Eye (tissue), 1 donor: ENCODE measurements at places on chromosomes 6 and 20.

DNA sequence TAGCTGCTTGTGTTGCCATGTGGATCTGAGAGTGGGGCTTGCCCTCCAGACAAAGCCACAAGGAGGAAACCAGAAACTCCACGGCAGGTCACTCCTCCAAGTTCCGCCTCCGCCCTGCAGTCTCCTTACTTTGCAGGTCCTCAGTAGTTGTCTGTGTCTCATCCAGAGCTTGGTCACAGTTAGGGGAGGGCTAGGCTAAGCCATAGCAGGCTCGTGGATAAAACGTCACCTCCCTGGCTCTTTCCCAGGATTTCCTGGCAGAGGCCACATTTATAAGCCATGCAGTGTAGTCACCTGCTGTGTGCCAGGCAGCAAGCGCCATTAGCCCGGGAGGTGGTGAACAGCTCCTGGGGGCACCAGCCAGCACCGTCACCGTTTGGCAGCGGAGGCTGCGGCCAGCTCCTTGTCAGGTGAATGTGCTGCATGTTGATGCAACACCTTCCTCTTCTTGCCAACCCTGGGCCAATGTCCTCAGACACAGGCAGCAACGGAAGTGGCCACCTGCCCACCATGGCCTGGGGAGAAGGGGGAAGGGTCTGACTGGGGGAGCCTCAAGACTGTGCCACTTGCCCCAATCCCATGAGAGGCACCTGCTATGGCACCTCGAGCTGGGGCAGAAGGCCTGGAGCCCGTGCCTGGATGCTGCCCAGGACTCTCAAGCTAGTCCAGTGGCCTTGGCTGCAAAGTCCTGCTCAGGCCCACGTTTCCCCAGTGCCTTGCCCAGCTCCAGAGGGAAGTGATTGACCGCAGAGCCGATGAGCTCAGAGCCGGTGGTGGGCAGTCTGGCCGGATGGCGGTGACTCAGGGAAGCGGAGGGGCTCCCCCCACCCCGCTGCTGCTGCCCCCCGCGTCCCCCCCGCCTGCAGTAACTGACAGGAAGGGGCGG, 39.0 kb upstream of the SLCO4A1 start:
- DNase-seq, result no peak

- DNase-seq, result peak; percentile 43
Measured at GRCh38 chr20:10511509-10512251, 76.6 kb downstream of the SLX4IP start.

DNA sequence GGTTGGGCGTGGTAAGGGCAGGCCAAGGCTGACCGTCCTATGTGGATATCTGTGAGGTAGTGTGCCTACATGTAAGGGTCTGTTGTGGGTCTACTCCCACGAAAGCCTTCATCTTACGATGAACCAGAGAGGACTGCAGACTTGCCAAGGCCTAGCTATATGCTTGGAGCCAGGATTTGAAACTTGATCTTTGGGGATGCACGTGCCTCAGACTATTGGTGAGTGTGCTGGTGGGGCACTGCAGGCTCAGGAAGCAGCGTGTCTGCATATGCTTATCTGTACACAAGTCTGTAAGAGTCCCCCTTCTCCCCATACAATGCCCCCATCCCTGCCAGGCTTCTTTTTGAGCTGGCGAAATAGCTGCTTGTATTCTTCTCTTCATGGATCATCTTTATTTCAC, 17.9 kb downstream of the PLCG1 start:
- DNase-seq, result no peak

GRCh38 chr6:34664256-34664971, 32.2 kb downstream of the ILRUN start:
- DNase-seq, result no peak

- DNase-seq, result no peak
Measured at GRCh38 chr6:14517516-14518105, 400.0 kb downstream of the CD83 start.

GRCh38 chr20:63255931-63256704, 1.9 kb upstream of the NKAIN4 start:
- peak; percentile 63 for DNase-seq
